Lower leg skin (tissue), 4 donors: ENCODE measurements at places on chromosomes 1 and 21. TPM values are rescaled to one million over a fixed set of nuclear protein-coding genes. Genes with fewer than 3 reads are reported as not detected.

OR2T11 gene
- 0.57 TPM for total RNA-seq

DNA sequence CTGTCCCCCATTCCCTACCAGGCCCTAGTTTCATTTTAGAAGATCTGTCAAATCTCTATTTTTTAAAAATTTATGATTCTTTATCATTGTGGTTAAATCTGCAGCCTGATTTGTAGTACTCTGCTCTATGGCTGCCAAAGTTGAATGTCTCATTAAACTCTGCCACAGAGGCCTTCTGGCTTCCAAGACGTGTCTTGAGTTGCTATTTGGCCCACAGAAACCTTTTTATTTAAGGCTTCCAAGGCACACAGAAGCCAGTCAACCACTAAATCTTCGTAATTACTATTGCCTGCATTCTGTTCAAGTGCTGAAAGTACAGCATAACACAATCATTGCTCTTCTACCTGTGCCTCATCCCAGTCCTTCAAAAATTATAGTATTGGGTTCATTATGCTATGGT, 971.0 kb downstream of the NCAM2 start:
- no peak for DNase-seq

- DNase-seq: no peak
These were observed 2.6 kb downstream of the LRRC41 start for GRCh38 chr1:46300673-46301405.

S100A13 gene
- total RNA-seq: 45.0 TPM

GRCh38 chr1:78035121-78035520, 10.6 kb upstream of the GIPC2 start:
- DNase-seq: no peak

- no peak for DNase-seq
These were observed 197.7 kb downstream of the GREM2 start for GRCh38 chr1:240414237-240414636.

DNA sequence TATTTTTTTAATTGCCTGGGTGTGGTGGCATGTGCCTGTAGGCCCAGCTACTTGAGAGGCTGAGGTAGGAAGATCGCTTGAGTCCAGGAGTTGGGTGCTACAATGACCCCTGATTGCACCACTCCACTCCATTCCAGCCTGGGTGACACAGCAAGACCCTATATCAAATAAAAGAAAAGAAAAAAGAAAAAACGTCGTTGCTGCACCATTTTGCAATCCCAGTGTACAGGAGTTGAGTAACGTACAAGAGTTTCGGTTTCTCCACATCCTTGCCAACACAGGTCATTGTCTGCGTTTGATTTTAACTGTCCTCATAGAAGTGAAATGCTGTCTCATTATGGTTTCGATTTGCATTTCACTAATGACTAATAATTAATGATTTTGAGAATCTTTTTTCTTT, 7.9 kb downstream of the ZNF684 start:
- DNase-seq: no peak

DNA sequence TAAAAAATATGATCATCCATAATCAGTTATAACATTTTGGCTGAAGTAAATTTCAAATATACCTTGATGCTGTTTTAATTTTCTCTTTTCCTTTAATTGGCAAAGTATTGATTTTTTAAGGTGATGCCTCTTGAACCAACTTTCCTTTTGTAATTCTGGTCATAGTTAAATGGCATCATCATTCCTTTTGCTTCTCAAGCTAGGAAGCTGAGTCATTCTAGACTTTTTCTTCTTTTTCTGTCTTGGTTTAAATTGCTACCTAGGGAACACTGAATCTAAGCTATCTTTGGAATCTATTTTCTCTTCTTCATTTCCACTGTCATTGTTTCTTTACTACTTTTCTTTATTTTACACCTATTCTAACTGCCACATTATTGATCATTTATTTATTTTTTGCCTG, 162.7 kb downstream of the HMCN1 start:
- no peak for DNase-seq

DNA sequence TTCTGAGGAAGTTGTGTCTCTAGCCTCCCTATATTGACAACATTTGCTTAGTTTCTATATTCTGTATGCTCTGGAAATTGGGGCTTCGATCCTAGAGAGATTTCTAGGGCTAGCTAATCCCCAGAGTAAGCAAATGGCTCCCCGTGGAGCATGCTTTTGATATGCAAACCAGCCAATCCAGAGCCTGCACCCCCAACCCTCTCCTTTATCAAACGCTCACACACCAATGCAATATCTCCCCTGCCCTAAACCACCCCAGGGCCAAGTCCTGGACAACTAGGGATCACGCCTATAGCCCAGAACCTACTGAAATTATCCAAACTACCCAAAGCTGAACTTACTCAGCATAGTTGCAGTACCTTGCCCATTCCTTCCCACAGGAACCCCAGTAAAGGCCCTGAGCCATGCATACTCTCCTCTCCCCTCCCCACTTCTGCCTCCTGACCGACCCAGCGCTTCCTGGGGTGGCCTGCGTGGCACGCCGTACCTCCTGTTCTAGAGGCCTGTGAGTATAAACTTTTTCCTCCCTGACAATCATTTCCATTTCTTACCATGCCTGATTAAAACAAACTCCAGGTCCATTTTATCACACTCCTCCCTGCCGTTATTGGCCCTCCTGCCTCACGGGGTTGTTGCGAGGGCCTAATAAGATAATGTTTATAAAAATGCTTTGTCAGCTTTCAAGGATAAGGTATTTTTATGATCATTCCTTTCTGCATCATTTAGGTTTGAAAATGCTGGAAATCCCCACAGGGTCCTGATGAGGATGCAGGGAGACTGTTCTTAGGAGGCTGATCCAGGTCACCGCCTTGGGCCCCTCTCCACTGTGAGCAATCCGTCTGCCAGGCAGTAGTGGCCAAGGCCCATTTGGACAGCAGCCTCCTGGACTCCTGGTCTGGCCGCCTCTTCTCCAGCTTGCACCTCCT, 102.7 kb downstream of the TENT5C start:
- no peak for DNase-seq

- DNase-seq: no peak
These were observed 6.9 kb downstream of the PTPRF start for GRCh38 chr1:43537423-43538142.

- DNase-seq: no peak
These were observed 4.5 kb downstream of the MROH7 start for GRCh38 chr1:54645806-54646676.

- DNase-seq: no peak
These were observed 3.2 kb downstream of the MYBPH start for GRCh38 chr1:203172184-203173010.
